ENCODE measurements at places on chromosomes 6 and 20.

GRCh38 chr6:63732336-63732735 is 96.7 kb downstream of the PHF3 start:
- no peak for DNase-seq

GRCh38 chr6:74447013-74447412 is 751.0 kb downstream of the CD109 start:
- DNase-seq: no peak

DNA sequence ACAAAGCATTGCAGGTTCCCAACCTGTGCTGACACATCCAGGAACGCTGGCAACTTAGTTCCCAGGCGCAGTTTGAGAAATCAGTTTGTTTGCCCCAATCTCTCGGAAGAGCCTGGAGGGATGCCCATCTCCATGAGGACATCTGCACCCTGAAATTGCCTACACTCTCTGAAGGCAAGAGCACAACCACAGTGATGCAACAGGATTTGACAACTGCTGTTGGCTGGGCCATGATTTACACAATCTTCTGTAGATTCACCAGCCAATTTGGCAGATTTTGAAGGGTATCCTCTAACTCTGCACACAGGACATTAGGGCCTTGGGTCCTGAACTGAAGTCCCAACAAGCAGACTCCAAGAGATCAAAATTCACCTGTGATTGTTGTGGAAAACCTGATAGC is 3.4 kb downstream of the APMAP start:
- no peak for DNase-seq

- DNase-seq: no peak
These were observed 206.8 kb downstream of the SIM1 start for GRCh38 chr6:100257793-100258395.

GRCh38 chr6:44049163-44049988 is 77.9 kb downstream of the MRPL14 start:
- no peak for DNase-seq

GRCh38 chr6:169534039-169534421 is 167.8 kb downstream of the WDR27 start:
- no peak for DNase-seq

DNA sequence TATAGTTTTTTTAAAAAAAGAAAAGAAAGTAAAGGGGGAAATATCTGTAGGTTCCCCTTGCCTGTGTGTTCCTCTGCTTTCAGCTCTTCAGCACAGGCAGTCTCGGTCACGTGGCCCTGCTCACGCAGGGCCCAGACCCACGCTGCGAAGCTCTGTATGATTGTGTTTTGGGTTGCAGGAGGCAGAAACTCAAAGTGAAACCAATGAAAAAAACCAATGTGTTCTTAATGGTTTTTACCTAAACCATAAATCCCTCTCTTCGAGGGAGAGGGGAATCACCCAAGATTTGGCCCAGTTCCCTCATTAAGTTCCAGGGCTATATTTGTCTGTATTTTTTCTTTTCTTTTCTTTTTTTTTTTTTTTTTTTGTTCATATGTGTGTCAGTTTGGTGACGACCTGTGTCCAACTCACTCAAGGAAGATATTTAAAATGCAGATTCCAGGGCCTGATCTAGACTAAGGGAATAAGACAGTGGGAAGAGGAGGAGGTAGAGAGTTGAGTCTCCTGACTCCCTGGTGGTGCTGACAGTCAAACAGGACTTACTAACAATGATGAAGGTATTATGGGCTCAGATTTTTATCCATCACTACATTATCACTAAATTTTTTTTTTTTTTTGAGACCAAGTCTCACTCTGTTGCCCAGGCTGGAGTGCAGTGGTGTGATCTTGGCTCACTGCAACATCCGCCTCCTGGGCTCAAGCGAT is 33.8 kb upstream of the RREB1 start:
- DNase-seq: no peak

DNA sequence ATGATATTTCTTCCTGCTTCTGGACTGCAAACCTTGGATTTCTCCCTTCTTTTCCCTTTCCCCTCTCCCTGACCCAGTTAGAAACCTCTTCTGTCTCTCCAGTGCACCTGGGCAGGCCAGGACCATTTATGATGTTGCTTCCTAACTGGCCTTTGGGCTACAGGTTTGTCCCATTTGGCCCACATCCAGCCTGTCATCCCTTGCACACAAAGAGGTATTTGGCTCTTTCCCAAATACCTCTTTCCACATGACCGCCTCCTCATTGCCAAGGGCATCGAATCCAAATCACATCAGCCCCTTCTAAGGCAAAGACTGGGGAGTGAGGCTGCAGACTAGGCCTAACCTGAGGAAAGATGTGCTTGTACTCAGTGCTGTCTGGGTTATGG is 13.6 kb downstream of the FGD2 start:
- no peak for DNase-seq

DNA sequence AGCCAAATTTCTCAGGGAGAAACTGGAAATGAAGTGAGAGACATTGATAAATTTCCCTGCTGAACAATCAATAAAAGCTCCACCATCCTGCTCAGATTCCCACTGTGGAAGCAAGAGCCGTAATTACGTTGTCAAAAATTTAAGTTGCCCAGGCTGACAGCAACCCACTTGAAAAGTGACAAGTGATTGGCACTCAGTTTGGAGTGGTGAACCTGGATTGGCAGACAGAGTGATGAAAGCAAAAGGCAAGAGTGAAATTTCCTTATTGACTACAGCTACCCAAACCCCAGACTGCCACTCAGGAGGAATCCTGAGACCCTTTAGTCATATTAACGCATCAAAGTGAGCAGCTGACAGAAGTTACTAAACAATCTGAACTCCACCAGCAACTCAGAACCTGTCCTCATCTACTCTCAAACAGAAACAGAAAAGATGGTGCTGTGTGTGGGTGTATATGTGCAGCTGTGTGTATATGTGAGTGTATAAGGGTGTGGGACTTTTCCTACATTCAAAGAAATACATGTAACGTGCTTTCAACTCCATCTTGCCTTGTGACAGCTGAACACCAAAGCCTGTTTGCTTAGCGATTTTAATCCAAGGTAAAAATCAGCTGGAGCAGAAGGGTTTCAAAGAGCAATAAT is 157.4 kb downstream of the PKHD1 start:
- no peak for DNase-seq

DNA sequence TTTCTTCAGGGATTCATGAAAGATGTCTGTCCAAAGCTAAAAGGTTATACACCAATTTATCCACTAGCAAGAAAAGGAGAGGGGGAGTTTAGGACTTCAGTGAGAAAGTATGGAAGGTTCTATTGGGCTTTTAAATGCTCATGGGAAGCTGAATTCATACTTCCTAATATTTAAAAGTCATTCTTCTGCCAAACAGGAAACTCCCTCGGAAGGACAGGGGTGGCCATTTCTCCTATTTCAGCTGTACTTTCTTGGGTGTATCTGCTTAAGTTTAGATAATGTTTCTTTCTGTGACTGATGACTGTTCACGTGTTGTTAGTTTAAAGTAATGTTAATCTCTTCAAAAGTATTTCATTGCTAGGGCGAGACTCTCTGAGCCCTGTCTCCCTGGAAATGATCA is 80.5 kb upstream of the IFNGR1 start:
- no peak for DNase-seq

DNA sequence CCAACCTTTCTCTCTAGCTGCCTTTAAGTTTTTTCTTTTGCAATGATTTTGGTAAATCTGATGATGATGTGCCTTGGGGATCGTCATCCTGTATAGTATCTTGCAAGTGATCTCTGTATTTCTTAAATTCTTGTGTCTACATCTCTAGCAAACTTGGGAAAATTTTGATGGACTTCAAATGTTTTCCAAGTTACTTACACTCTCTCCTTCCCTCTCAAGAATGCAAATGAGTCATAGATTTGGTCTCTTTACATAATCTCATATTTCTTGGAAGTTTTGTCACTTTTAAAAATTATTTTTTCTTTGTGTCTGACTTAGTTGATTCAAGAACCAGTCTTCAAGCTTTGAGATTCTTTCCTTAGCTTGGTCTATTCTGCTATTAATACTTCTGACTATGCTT is 176.4 kb downstream of the TBC1D32 start:
- DNase-seq: no peak

DNA sequence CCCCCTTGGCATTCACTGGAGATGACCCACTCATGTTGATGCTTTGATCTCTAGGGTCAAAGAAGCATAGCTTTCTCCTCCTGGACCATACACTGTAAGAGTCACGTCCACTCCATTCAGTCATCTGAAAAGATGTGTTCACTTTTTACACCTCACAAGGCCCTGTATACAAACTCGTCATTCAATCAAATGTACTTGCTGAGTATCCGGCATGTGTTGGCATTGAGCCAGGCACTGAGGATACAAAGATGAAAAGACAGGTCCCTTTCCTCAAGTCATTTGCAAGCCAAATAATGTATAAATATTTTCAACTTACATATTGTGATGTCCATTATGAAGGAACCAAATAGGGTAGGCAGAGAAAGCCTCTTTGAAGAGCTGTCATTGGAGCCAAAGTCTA is 32.6 kb upstream of the CSNK2A1 start:
- DNase-seq: no peak

DNA sequence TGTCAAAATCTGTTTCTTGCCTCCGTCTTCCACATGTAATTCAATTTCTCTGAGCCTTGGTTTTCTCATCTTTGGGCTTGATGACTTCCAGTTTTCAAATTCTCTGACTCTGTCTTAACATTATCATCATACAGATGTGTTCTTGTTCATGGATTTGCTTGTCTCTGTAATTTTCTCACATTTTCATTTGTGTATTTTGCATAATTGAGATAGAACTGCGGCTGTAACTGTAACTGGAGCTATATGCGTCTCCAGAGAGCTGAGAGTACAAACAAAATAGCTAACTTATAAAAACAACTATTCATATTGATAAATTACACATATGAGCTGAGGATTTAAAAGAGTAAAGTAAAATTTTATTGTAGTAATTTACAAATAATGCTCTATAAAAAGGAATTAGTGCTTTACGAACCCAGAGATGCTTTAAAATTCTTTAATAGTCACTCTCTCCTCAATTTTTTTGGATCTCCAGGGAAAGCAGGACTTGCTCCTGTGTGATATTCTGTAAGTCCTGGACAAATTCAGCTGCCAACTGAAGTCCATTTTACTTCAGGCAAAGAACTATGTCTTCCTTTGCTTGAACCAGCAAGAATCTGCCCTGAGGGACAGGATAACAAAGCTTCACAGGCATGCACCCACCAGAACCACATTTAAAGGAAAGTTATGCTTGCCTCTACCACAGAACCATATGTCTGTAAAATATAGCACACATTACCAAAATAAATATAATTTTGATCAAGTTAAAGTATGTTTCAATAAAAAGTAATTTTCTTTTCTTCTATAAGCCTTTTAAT is 288.3 kb downstream of the KHDC1L start:
- no peak for DNase-seq

DNA sequence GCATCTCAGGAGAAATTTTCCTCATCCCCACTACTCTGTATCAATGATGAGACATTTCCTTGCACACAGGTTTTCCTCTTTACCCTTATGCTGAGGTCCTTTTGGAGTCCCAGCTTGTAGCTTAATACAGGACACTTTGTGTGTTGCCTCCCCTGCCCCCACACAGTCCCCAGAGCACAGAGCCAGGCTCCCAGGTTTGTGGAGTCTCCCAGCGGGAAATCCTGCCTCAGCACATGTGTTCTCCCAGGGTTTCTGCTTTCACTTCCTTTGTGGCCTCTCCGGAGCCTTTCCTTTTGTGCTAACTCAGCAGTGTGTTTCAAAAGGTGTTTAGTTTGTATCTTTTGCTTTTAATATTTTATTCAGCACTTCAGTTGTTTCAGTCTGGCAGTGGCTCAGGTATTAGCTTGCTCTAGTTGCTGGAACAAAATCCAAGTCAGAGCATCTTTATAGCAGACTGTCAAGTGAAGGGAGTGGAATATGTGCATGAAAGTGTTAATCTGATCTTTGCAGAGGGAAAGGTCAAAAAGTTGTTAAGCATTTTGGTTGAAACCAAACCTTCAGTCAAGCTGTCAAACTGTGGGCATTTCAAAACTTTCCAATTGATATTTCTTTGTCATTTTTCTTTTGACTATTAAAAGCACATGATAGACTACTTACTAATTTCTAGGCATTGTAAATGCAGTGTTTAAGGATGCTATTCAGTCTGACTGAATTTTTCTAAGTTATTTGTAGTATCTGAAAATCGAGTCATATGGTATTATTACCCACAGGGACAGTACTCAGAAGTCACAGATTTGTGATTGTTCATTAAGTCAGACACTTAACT is 8.6 kb downstream of the SNX9 start:
- no peak for DNase-seq

- no peak for DNase-seq
These were observed 252.4 kb downstream of the PHACTR1 start for GRCh38 chr6:12968839-12969558.

- no peak for DNase-seq
These were observed 1.2 kb downstream of the STK35 start for GRCh38 chr20:2102585-2103460.

DNA sequence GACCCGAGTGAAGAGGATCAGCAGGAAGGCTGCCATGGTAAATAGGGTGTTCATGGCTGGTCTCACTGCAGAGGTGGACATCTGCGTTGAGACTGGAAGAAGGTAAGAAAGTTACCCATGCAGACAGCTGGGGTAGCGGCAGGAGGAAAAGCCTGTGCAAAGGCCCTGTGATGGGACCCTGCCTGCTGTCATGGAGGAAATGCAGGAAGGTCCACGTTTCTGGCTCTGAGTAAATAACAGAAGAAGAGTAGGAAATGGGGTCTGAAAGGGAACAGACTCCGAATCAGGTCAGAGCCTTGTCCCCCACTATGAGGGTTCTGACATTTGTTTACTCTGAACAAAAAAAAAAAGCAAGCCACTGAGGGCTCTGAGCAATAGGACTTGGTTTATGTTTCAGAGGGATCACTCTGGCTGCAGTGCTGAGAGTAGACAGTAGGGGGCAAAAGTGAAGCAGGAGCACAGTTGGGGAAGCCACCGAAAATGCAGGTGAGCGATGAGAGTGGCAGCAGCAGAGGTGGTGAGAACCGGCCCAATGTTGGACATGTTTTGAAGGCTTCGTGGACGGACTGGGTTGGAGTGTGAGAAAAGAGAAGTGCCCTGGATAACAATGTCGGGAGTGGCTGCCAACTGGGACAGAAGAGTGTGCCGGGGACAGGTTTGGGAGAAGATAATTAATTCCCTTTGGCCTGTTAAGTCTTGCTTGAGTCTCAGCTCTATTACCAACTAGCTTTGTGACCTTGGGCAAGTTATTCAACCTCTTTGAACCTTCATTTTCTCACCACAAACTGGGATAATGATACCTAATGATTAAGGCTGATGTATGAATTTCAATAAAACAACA is 57.9 kb upstream of the MAP7 start:
- DNase-seq: no peak
